ENCODE measurements at places on chromosomes 2 and 18.
A peak's percentile ranks its signal among the peaks of the same experiment; 100 is the strongest.

GRCh38 chr2:186405842-186406241 is 80.2 kb upstream of the ZC3H15 start:
- no peak for DNase-seq

DNA sequence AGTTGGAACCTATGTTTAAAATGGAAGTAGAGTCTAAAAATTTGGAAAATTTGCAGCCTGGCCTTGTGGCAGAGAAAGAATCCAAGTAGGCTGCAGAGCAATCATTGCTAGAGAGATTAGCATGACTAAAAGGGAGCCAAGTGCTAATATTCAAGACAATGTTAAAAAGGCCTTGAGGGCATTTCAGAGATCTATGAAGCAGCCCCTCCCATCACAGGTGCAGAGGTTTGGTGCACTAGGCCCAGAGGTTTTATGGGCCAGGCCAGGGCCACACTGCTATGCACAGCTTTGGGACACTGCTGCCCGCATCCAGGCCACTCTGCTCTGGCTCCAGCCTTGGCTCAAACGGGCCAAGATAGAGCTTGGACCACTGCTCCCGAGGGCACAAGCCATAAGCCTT is 6.7 kb upstream of the IL1A start:
- no peak for DNase-seq

DNA sequence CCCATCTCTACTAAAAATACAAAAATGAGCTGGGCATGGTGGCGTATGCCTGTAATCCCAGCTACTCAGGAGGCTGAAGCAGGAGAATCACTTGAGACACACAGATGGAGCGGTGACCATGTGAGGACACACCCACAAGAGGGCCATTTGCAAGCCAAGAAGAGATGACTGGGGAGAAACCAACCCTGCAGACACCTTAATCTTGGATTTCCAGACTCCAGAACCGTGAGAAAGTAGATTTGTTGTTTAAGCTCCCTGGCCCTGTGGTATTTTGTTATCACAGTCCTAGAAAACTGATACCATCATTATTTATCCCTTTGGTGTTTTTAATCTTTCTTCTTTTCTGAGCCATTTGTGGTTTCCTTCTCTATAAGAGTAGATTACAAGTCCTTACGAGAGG is 88.6 kb upstream of the ID2 start:
- no peak for DNase-seq

GRCh38 chr2:231886071-231886681 is 40.0 kb downstream of the NPPC start:
- DNase-seq: no peak

GRCh38 chr2:190838492-190838910 is 42.1 kb upstream of the GLS start:
- peak; percentile 36 for DNase-seq

DNA sequence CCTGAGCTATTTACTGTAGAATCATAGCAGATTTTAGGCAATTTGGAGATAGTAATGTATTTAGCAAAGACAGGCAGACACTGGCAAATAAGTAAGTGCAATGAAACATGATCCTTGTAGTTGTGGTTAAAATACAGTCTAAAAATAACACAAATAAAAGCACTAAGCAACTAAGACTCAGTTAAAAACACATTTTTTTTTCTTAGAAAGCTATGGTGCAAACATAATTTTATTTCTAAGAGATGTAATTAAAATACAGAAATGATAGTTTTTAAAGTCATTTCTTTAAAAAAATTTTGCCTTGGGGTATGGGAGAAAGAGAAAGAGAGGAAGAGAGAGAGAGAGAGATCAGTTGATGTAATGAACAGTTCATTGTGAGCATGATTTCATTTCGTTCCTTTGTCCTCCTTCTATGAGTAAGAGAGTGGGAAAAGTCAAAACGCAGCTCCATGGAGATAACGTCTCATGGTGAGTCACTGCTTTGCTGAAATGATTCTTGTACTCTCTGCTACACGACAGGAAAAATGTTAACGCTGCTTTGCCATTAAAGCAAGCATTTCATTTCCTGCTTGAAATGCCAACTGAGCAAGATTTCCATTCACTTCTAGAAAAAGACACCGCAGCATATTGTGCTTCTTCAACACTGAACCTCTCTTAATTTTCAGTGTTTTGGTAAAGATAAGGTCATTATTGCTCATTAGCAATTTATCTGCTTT is 61.3 kb upstream of the PGAP1 start:
- DNase-seq: peak; percentile 78

GRCh38 chr2:105865222-105865913 is 120.7 kb downstream of the NCK2 start:
- no peak for DNase-seq

- no peak for DNase-seq
Observed at GRCh38 chr2:224847381-224847780, 131.2 kb upstream of the CCDC195 start.

DNA sequence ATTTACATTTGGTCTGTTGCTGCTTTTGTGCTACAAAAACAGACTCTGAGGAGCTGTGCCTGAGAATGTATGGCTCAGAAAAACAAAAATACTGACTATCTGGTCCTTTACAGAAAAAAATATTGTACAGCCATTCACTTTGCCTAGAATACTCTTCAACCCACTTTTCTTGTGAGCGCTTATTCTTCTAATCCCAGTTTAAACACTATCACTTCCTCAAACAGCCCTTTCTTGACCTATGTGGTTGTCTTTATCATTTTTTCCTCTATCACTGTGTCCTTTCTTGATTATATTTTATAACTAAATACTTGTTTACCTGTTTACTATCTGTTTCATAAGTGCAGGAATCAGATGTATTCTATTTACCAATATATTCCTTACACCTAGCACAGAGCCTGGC is 33.5 kb downstream of the CUL3 start:
- DNase-seq: no peak

DNA sequence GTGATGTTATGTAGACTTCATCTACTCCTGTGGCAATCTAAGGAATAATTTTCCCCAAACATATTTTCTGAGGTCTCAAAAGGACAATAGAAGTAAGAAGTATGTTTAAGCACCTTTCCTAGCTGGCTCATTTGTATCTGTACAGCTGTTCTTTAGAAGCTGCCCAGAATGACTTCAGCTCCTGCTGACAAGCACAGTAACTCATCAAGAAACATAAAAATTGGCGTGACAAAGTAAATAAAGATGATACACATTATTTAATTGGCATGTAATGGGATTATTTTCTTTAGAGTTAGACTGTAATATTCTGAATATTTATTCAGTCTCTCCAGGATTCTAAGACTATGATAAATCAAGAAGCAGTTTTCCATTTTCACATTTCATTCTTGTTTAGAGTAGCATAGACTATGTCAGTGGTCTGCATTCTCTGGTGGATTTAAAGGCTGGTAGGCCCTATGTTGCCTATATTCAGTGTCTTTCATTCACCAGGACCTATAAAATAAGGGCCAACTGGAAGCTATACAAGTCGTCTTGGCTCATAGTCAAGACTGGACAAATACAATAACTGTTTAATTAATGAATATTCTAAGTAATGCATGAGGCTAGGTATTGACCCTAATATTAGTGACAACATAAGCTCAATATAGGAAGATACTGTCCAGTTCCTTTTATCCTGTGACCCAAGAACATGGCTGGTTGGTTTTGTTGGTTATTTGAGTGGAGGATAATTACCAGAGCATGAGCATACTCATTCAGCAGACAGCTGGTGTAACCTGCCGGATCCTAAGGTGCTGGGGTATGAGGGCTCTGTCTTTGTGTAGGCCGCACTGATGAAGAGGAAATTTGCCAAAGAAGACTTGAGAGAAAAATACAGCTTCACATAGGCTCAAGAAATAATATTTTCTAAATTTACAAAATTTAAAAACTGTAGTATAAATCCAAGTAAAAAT is 107.0 kb downstream of the PDE1A start:
- DNase-seq: no peak

DNA sequence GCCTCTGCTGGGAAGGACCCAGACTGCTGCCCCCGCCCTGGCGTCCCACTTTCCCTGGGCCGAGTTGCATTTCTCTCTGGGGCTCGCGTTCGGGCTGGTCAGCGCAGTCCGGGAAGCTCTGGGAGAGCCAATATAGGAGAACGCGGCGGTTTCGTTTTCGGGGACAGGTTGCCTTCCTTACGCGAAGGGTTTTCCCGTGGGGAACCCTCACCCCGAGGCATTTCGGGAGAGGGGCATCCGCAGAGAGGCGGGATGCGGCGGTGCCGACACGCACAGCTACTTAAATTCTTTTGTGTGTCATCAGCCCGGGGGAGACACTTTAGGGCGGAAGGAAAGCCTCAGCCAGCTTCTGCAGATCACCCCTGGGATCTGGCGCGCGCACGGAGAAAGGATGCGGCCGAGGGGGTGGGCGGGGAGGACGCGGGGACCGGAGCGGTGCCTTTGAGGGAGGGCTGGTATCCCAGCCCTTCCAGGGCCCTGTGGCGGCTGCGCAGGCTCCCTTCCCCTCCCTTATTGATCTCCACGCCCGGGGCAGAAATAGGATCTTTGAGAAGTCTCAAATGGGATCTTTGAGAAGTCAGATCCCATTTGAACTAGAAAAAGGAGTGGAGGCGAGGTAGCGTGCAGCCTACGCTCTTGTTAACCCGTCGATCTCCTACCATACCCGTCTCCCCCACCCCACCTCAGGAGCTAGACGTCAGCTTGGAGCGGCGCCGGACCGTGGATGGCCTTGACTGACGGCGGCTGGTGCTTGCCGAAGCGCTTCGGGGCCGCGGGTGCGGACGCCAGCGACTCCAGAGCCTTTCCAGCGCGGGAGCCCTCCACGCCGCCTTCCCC is 1.2 kb downstream of the GATA6 start:
- DNase-seq: peak; percentile 77

- DNase-seq: no peak
Observed at GRCh38 chr2:31347750-31348149, 66.8 kb downstream of the XDH start.

DNA sequence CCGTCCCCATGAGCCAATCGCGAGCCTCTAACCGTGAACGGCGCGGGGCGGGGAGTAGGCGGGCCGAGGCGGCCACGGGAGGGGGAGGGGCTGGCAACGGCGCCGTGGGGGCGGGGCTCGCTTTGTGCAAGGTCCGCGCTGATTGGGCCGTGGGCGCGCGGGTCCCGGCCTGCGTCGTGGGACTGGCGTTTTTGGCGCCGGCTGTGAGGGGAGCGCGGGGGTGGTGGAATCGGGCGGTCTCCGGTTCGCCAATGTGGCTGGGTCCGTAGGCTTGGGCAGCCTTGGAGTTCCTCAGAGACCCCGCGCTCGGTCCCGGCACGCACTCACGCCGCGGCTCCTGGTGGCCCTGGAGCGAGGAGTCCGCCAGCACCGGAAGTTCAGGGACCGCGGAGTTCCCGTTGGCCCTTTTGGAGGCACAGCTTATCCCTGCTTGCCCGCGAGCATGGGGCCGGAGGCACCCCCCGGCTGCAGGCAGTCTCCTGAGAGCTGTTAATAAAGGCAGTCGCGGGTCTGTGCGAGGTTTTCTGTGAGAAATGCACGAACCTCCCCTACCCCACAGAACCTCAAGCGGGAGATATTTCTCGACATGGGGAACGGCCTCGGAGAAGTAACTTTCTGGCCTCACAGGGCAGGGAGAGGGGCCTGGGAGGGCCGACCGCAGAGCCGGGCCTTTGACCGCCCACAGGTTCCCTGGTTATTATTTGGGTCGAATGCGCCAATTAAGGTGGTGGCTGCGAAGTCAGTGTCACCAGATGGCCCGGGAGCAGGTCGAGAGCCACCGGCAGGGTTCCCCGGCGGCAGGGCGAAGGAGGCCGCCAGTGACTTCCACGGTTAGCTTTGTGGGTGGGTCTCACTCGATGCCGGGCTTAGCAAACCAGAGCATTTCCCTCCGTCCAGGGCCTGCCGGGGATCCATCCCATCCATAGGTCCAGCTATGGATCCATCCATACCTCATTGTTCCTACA is 574 bp upstream of the NCL start:
- DNase-seq: peak; percentile 98

GRCh38 chr2:84749442-84749841 is 131.4 kb downstream of the TRABD2A start:
- DNase-seq: no peak

DNA sequence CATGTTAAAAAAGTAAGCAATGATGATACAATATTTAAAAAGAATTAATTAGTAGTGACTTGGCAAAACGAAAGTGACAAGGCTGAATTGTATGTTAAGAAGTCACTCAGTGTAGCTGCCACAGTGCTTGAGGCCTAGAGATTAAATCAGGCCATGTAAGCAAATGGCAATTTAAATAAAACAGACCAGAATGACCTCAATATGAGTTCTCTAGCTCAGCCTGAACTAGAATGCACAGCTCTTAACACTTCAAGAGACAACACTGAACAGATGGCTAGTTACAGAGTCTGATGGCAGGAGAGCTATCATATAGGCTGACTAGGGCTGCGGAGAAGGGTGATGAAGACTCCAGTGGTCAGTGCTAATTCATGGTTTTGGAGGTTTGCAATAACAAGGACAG is 117.9 kb upstream of the ZBTB14 start:
- DNase-seq: no peak

- no peak for DNase-seq
Observed at GRCh38 chr2:237733677-237734300, 64.8 kb upstream of the RBM44 start.
